ENCODE measurements at places on chromosomes 2 and 18.

GRCh38 chr18:27685807-27686412 is 491.0 kb downstream of the CDH2 start:
- no peak for DNase-seq

- DNase-seq: no peak
Observed at GRCh38 chr2:157173740-157174184, 83.7 kb upstream of the GALNT5 start.

- no peak for DNase-seq
Observed at GRCh38 chr2:130385709-130386108, 29.9 kb downstream of the PTPN18 start.

GRCh38 chr2:81445176-81445575 is 1140.6 kb upstream of the LRRTM1 start:
- DNase-seq: no peak

DNA sequence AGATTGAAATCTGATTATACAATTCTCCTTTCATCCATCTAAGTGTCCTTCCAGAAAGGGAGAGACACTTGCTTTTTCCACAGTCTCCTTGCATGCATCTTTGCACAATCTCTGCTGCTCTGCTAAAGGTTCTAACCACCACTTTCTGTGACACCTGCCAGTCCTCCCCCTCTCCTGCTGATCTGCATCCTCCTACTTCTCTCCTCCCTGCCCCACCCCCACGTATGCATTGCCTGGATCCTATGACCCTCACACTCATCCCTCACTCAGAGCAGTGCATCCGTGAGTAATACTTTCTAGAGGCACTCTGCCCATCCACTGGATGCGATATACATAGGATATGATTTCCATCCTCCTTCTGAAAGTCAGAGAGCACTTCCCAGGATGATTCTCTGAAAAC is 27.7 kb upstream of the TRAPPC8 start:
- DNase-seq: no peak

DNA sequence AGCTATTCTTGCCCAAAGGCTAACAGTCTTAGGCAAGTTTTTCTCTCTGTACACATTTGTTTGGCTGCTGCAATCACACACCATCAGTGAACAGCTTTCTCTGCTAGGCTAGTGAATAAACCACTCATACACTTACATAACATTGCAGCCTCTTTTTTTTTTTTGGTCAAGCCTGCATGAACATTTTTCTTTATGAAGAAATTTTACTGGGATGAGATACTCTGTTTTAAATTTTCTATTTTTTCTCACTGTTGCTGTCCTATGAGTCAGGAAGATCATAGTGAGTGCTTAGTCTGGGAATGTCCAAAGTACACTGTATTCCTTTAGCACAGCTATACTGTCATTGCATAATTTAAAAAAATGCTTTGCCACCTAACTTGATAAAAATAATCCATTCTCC is 58.5 kb downstream of the ROCK1 start:
- DNase-seq: no peak

Data from NCI-H2081 treated with DMSO at 0.1 percent for 48 hours (cell line).